CD4-positive, alpha-beta T cell treated with Interleukin-17A for 4 hours (primary cell): ENCODE measurements at places on chromosomes 5 and 9.

GRCh38 chr5:173010547-173011464, 27.2 kb downstream of the ATP6V0E1 start:
- DNase-seq, result peak; percentile 7

GRCh38 chr5:88183255-88183654, 85.4 kb downstream of the TMEM161B start:
- DNase-seq, result no peak

DNA sequence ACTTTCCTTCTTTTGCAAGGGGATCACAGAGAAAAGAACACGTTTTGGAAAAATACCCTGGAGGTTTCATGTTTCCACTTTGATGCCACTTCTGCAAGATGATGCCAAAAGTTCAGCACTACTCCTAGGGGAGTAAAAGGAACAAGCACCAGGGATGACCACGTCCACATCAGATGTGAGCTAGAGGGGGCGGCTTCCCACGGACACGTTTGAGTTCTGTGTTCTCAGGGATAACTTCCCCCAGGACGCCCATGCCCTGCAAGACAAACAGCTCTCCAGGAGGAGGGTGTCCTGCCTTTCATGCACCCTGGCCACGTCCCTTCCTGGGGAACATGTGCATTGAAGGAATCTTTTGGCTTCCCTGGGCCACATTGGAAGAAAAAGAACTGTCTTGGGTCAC, 66.6 kb upstream of the TRIO start:
- no peak for DNase-seq

DNA sequence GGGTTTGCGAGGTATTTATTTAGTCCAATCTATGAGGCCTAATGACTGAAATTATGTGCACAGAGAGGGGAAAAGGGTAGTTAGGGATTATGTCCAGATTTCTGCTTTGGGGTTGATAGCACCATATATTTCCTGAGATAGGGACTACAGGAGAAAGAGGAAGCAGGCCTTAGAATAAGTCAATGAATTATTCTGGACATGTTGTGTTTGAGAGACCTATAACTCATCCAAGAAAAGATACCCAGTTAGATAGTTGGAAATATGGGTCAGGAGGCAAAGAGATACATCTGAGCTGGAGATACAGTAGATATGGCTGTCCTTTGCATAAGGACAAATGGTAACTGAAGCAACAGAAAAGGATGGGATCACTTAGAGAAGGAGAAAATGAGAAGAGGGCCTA, 53.1 kb downstream of the NR3C1 start:
- DNase-seq, result no peak

DNA sequence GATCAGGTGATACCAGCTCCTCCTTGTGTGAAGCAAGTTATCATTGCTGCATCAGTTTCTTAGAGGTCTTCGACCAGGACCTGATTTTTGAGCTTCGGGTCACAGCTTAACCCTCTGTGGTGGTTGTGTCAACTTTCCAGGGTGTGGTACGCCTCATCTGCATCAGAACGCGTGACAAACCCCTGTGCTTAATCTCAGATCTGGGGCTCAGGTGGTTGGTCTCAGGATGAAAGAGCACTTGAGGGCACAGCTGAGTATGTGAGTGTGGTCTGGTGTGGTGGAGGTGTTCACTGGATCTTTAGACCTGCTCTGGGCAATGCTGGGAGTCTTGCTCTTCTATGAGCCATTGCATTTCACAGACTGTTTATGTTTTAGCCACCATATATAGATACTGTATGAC, 64.1 kb downstream of the OSTF1 start:
- DNase-seq, result peak; percentile 70

DNA sequence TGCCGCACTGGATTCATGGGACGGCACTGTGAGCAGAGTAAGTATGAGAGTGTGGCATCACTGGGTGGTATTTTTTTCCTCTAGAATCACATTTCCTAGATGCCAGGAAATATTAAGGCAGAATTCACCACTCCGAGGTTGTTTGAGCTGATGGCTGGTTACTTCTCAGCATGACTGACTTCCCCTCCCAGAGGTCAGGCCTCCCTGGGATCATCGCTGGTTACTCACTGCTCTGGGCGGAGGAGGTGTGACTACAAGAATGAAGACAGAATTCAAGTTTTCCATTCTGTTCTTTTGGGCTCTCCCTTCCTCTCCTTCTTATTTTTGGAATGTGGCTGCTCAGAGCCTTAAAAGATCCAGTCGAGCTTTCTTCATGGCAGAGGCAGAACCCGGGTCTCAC, 76.6 kb upstream of the PRRC1 start:
- DNase-seq, result no peak

GRCh38 chr5:105953616-105954015, 1717.1 kb downstream of the EFNA5 start:
- no peak for DNase-seq

GRCh38 chr9:27347889-27348288, 50.9 kb upstream of the EQTN start:
- DNase-seq, result no peak

DNA sequence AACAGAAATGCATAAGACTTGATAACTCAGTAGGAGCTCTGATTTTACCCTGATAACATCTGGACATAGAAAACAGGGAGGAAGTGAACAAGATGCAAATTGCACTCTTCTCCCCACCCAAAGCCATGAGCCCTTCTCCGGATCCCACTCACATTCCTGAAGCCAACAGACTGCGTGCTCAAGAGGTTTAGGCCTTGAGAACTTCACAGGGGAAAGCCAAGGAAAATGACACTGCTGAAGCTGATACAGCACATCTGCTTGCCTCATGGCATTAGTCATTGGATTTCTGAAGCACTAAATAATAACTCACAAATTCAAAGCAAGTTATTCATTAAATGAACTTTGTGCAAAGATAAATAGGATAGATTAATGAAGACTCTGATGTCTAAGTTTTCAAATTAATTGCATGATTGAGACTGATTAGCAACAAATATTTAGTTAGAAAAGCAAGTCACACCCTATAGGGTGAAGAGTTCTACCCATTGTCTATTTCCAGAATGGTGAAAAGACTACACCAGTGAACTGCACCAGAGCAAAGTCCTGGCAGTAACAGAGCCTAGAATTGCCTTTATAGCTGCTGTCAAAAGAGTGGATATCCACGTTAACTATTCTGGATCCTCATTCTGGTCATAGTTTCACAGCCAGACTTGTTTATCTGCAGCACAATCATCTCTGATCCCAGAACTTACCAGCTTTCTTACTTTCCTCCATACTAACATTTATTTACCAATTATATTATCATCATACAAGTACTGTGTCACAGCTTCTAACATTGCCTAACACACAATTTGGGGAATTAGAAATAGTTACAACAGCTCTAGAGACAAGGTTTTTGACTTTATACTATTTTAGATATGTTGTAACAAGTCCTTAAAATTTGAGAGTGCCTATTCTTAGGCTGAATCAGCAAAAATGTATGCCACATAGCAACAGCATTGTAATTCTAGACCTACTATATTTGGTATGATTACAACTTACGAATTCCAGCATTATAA, 432.1 kb upstream of the RGMB start:
- no peak for DNase-seq

DNA sequence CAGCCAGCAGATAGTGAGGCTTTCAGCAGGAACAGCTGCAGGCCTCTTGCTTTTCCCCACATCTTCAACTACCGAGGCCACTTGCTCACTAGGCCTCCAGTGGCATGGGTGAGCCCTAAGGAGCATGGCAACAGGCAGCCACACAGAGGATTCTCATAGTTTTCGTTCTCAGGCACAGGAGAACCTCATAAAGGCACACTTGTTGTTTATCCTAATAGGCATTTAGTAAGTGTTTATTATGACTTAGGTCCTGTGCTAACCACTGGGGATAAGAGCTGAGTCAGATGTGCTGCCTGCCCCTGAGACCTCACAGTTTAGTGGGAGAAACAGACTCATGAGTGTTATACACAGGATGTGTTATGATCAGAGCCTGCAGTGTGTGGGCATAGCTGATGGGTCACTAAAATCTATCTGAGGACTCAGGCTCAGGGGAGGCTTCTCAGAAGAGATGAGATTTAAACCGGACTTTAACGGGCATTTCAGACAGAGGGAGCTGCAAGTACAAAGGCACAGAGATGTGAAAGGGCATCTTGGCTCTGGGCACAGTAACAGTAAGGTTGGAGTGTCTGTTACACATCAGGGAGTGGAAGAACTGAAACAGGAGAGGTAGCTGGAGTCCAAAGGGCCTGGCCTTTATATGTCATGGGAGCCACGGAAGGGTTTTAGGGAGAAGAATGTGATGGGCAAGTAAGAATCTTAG, 21.0 kb upstream of the HEMGN start:
- no peak for DNase-seq

DNA sequence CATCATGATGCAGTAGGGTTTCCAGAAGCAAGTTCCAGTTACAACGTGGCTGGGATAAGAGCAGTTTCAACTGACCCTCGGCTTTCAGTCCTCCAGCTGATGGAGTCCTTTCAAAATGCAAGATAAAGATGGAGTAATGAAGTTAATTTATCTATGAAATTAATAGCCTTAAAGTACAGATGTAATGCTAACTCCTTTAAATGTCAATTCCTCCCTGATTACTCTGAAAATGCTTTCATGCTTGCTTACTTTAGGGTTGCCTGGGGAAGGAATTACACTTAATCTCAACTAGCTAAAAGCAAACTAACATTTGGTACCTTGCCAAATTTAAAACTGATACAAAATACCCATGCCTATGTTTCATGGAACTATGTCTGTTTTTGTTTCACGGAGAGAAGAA, 178.4 kb downstream of the KIAA0825 start:
- no peak for DNase-seq

- DNase-seq, result no peak
These were observed 521.0 kb upstream of the WWC1 start for GRCh38 chr5:167770461-167770860.

DNA sequence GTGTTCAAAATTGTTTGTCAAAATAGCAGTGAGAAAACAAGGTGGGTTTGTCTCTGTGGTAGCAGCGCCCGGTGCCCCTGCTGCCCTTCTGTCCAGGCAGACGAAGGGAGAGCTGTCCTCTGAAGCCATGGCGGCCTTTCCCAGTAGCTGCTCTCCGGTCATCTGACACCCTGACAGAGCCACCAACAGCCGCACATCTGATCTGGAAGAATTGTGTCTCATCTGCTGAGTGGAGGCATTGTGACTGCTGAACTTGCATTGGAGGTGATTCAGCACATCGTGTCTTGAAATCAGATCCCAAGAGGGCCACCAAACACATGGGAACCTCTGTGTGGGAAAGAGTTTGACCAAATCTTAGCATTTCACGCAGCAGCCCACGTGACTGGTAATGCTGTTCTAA, 337.6 kb upstream of the IRX1 start:
- DNase-seq, result no peak

DNA sequence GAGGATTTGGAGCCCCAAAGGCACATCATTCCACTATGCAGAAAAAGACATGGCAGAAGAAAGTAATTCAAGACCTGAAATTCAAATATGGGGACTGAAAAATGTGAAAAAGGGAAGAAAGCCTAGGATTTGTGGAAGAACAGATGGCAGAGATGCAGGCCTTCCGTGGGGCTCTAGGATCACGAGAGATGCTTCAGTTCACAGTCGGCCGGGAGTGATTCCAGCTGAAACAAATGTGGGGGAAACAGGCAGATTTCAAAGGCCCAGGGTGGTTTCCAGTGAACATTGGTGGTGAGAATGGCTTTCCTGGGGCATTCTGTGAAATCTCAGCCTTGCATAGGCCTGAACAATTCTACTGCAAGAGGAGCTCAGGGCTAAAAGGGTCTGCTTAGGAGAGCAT, 34.6 kb upstream of the ZFR start:
- DNase-seq, result no peak

DNA sequence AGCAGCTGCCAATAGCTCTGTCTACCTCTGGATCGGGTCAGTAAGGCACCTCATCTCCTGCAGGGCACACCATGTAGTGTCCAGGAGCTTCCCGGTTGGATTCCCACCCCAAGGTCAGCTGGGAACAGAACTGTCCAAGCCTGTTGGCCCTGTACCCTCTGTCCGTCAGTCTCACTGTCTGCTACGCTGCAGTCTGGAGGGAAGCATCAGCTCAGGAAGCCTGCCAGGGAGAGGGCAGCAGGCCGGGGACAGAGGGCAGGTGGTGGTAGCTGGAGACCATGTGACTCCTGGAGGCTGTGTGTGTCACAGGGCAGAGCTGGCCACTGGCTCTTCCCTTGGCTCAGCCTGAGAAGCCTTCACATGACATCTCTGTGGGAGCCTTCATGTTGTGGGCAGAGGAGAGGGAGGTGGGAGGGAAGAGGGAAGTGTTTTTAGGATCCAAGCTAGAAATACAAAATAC, 134.5 kb downstream of the SEC61B start:
- DNase-seq, result no peak

GRCh38 chr5:179355976-179356974, 11.0 kb upstream of the ADAMTS2 start:
- DNase-seq, result no peak

DNA sequence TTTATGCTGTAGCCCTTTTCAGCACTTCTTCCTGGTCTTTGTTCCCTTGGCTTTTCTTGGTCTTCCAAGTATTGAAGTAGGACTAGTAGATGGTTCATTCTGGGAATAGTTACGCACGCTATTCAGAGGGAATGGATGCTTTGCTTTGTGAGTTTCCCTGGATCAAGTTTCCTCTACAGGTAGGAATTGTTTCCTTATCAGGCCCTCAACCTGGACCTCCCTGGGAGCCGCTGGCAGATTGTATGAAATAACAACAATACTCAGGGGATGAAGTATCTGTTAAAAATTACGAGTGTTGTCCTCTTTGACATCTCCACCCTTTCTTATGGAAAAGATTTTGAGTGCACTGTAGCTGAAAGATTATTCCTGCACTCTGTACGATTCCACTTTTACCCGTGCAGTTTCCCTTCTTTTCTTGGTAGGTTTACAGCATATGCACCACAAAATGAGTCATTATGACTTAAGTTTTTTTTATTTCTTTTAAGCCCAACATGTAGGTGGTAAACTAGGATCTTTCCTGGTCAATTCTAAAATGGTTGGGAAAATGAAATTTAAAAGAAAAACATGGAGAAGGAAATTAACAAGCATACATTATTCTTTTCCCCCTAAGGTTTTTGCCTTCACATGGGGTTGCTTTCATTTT, 57.9 kb downstream of the ARHGAP26 start:
- DNase-seq, result no peak

DNA sequence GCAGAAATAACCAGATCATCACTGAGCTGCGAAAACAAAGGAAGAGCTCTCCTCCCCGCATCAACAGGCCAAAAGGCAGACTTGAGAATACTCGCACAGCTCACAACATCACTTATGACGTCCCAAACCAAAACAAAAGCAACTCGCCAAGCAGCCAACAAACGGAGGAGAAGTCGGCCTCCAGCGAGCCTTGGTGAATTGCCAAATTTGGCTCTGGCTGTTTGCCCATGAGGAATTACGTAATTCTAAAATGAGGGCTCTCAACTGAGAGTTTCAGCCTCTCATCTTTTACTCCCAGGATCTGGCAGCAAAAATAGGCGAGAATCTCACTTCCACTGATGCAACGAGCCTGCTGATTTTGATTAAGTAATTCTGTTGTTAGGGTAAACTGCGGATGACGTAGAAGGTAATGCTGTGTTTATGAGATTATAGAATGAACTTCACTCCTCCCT, 51.7 kb upstream of the SEMA6A start:
- DNase-seq, result no peak
